Suprapubic skin (tissue), 4 donors: ENCODE measurements at places on chromosomes 16 and 17. TPM values are rescaled to one million over a fixed set of nuclear protein-coding genes. Genes with fewer than 3 reads are reported as not detected.

Gene CDH8
- not detected for total RNA-seq

Gene CASKIN2
- 18.7 TPM for total RNA-seq

Gene CBFA2T3
- total RNA-seq: 1.5 TPM

GRCh38 chr17:29674281-29674680 lies 51.6 kb upstream of the CORO6 start:
- H3K36me3 ChIP-seq: peaks cover 30% of the 10 kb centered on the region
- peaks cover 10% of the 10 kb centered on the region for H3K4me1 ChIP-seq
- no peak overlapping the region for H3K27ac ChIP-seq
- no peaks in the 10 kb centered on the region for H3K27me3 ChIP-seq
- H3K4me3 ChIP-seq: no peak overlapping the region

DNA sequence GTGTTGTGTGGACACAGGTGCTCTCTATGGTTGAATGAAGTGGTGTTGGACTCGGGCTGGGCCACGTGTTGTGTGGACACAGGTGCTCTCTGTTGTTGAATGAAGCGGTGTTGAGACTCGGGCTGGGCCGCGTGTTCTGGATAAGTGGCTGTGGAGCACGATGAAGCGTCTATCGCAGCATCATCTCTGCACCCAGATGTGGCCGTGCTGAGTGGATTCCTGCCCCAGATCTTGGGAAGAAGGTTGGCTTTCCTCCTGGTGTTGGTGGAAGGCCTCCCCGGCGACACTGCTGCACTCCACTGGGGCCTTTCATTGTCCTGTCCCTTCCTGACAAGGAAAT lies 69.1 kb downstream of the RPTOR start:
- H3K4me3 ChIP-seq: no peak overlapping the region
- H3K27me3 ChIP-seq: no peaks in the 10 kb centered on the region
- no peaks in the 10 kb centered on the region for H3K4me1 ChIP-seq
- no peak for DNase-seq
- H3K36me3 ChIP-seq: no peaks in the 10 kb centered on the region

- DNase-seq: no peak
- no peak overlapping the region for H3K4me3 ChIP-seq
- no peaks in the 10 kb centered on the region for H3K27me3 ChIP-seq
- H3K4me1 ChIP-seq: peaks cover 29% of the 10 kb centered on the region
- H3K36me3 ChIP-seq: no peaks in the 10 kb centered on the region
- no peak overlapping the region for H3K27ac ChIP-seq
Measured at GRCh38 chr17:34300652-34301370, 15.3 kb downstream of the CCL11 start.

DNA sequence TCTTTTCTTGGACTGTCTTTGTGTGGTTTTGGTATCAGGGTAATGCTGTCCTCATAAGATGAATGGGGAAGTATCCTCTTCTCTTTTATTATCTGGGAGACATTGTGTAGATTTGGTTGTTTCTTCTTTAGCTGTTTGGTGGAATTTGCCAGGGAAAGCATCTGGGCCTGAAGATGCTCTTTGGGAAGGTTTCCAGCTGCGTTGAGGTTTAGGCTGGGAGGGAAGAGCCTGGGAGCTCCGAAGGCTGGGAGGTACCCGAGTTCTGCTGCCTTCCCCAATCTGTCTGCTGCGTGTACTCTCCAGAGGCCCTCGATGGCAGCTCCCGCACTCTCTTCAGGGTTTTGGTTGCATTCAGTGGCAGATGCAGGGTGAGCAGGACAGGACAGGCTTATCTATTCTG lies 25.6 kb upstream of the CRISPLD2 start:
- H3K4me3 ChIP-seq: no peak overlapping the region
- H3K4me1 ChIP-seq: peaks cover 7% of the 10 kb centered on the region
- H3K27me3 ChIP-seq: no peaks in the 10 kb centered on the region
- no peaks in the 10 kb centered on the region for H3K36me3 ChIP-seq
- H3K27ac ChIP-seq: no peak overlapping the region
- no peak for DNase-seq

GRCh38 chr17:78589885-78590284 lies 12.7 kb upstream of the DNAH17 start:
- H3K27ac ChIP-seq: no peak overlapping the region
- no peaks in the 10 kb centered on the region for H3K36me3 ChIP-seq
- H3K27me3 ChIP-seq: no peaks in the 10 kb centered on the region

DNA sequence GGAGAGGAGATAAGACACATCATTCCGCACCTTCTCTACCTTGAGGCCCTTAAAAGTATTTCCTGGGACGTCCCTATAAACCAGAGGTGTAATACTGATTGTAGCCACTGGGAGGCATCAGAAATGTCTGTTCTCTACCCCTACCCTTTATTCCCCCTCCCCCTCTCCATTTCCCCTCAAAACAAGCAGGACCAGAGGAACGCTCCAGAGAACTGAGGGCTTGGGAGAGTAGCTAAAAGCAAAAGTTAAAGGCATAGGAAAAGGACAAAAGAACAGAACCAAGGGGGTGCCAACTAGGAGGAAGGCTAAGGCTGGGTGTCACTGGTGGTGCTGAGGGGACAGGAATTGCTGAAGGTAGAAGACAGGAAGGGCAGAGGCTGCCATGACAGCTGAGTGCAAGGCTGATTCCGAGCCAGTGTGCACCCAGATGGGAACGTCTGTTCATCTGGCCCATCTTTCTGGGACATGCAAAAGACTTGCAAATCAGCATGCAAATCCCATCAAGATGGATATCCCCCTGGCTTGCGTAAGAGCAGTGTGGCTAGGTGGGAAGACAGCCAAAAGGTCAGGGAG lies 6.7 kb downstream of the CAMTA2 start:
- no peak overlapping the region for H3K4me3 ChIP-seq
- peaks cover 10% of the 10 kb centered on the region for H3K4me1 ChIP-seq
- H3K27ac ChIP-seq: no peak overlapping the region
- no peaks in the 10 kb centered on the region for H3K27me3 ChIP-seq

DNA sequence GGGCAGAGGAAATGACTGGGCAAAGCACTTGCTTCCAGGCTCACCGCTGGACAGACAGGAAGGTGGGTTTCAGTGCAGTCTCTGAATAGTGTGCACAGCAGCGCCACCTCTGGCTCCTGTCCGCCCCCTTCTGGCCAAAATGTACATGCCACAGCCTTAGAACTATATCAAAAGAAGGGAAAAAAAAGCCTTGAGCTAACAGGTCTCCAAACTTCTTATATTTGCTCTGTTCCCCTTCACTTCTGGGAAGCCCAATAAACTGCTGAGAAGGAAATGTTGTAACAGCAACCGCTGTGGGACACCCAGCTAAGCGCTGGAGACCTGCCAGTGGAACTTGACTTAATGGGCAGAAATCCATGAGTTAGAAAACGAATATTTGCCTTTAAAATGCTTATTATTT lies 17.5 kb downstream of the COG7 start:
- peaks cover 57% of the 10 kb centered on the region for H3K36me3 ChIP-seq
- DNase-seq: no peak
- no peak overlapping the region for H3K27ac ChIP-seq
- H3K27me3 ChIP-seq: no peaks in the 10 kb centered on the region
- H3K4me1 ChIP-seq: peaks cover 3% of the 10 kb centered on the region
- H3K4me3 ChIP-seq: no peak overlapping the region

DNA sequence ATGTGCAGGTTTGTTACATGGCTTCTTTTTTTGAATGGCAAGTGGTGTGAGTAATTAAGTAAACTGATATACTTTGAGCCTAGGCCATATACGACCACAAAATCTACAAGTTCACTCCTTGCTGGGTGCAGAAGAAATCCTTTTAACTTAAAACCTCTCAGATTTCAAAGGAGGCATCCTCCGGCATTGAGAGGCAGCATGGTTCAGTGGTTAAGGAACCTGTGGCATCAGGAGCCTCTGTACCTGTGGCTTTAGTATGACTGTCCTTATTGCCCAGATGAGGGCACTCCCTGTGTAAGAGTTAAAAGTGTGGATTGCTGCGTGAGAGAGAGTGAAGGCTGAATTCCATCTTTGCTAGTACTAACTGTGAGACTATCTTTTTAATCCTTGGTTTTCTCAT lies 3.3 kb downstream of the NLRP1 start:
- no peak overlapping the region for H3K4me3 ChIP-seq
- no peaks in the 10 kb centered on the region for H3K27me3 ChIP-seq
- peaks cover 30% of the 10 kb centered on the region for H3K36me3 ChIP-seq
- H3K27ac ChIP-seq: no peak overlapping the region

DNA sequence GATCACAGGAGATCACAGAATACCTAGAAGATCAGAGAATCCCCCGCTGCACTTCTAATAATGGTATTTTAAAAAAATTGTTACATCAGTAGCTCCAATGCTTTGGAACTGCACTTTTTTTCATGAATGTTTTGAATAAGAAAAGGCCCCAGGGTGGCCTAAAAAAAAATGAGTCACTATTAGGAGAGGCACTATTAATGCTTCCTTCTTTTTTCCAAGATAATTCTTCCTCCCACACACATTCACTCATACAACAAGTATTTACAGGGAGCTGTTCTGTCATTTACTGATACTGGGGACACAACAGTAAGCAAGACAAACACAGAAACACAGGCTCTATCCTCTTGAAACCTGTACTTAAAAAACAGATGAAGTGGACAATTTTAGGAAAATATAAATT lies 675 bp upstream of the PDZD9 start:
- H3K4me1 ChIP-seq: peaks cover 15% of the 10 kb centered on the region
- no peaks in the 10 kb centered on the region for H3K36me3 ChIP-seq
- H3K4me3 ChIP-seq: no peak overlapping the region
- H3K27ac ChIP-seq: no peak overlapping the region
- no peaks in the 10 kb centered on the region for H3K27me3 ChIP-seq
- no peak for DNase-seq
